NCI-H446 treated with DMSO at 0.1 percent for 48 hours (cell line): ENCODE measurements at places on chromosomes 1 and 21.

GRCh38 chr1:216554934-216555333 lies 131.7 kb upstream of the USH2A start:
- no peak for DNase-seq

DNA sequence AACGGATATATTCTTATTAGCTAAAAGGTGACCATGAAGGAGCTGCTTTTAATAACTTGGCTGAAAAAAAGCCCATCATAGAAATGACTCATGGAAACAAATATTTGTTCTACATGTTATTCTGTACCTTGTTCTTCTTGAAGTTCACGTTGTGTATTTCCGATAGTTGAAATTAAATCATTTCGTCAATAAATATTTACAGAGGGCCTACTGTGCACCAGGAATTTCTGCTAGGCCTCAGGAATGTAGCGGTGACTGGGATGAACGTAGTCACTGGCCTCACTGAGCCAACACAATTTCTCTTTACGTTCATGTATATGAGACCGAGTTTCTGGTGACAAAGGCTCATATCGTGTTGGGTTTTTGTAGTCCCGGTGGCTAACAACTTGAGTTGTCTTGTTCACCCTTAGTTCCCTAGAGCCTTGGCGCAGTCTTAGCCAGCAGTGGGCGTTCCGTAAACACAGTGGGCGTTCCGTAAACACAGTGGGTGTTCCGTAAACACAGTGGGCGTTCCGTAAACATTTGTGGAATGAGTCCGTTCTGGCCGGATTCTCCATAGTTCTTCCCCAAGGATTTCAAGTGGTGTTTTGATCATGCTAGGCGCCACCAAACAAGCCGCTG lies 53.2 kb upstream of the VAMP3 start:
- no peak for DNase-seq

DNA sequence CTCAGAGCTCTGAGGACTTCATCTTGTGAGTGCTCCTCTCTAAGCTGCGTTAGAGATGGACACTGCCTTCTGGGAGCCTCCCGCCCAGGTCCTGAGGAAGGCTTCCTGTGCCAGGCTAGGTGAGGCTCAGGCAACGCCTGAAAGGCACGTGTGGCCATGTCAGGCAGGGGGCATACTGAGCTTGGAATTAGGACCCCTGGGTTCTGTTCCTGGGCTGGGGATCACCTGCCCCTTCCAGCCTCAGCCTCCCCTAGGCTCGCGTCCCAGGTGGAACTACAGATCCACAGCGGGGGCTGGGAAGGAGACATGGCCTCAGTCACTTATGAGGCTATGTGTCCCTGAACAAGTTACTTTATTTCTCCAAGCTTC lies 10.0 kb upstream of the ASCL5 start:
- no peak for DNase-seq

DNA sequence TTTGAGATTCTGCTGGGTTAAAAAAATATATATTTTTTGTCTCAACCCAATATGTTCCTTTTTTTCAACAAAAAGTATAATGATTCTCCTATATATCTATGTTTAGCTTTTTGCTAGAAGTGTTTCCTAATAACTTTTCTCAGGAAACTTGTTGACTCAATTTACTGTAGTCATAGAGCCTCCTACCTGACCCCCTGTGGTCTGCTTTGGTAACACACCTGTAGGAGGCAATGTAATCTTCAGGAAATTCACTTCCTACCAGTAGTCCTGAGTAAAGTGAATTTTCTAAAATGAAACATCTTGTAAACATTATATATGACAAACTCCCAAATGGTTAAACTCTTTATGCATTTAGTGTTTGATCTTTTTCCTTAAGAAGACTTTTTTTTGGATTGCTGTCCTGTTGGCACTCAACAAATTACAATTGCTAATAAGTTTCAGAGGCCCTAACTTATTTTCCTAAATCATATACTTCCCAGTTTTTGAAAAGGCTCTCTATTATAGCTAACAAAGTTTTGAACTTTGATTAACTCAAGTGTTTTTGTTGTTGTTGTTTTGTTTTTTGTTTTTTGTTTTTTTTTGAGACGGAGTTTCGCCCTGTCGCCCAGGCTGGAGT lies 118.3 kb downstream of the OLFML2B start:
- no peak for DNase-seq

GRCh38 chr1:100735244-100735643 lies 15.7 kb downstream of the VCAM1 start:
- DNase-seq: peak; percentile 45

GRCh38 chr1:147740391-147740790 lies 20.0 kb downstream of the GJA5 start:
- DNase-seq: no peak

- peak; percentile 14 for DNase-seq
These were observed 5.9 kb downstream of the LRRC8B start for GRCh38 chr1:89530444-89531089.

DNA sequence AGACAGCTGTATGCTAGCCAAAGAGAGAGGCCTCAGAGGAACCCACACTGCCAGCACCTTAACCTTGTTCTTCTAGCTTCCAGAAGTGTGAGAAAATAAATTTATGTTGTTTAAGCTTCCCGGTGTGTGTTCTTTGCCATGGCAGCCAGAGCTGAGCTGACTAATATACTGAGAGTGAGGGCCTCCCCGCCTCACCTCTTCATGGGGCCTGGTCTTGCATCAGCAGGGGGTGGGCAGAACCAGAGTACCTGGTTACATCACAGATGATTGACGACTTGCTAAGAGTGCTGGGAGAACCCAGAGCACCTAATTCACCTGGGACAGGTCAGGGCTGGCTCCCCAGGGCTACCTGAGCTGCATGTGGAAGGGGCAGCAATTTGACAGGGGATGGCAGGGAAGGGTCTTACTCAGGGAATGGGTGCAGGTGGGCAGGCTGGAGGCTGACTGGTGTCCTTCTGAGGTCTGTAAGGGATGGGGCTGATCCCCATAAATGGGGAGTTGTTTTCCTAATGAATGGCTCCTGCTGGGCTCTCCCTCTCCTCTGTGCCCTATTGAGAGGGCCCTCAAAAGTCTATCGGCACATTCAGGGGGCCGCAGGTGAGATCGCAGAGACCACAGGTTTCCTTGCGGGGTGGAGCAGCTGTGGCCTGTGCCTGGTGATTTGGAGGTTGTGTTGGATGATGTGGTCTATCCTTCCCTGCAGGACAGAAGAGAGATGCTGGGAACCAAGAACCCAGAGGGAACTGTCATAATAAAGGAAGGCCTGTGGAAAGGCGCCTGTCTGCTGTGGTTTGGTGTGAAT lies 60.6 kb upstream of the ETV3 start:
- no peak for DNase-seq

DNA sequence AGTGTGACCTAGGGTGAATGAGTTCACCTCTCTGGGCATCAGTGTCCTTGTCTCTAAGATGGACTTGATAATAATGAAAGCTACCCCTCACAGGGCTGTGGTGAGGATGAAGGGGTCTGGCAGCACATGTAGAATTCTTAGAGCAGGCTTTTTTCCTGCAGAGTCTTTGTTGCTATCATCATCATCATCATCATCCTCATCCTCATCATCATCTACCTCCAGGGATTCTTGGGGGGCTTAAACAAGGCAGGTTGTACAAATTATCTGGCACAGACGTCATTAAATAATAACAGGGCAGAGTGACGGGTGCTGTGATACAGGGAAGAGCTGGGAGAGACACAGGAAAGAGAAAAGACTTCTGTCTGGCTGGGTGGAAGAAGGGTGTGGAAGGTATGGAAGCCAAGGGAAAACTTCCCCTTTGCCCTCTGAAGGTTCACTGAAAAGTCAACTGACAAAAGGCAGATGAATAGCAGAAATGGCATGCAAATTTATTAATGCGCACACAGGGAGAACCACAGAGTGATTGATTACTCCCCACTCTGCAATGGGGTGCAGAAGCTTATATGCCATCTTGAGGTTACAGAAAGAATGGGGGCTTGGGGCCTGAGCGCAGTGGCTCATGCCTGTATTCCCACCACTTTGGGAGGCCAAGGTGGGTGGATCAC lies 17.0 kb upstream of the SLC2A1 start:
- no peak for DNase-seq

DNA sequence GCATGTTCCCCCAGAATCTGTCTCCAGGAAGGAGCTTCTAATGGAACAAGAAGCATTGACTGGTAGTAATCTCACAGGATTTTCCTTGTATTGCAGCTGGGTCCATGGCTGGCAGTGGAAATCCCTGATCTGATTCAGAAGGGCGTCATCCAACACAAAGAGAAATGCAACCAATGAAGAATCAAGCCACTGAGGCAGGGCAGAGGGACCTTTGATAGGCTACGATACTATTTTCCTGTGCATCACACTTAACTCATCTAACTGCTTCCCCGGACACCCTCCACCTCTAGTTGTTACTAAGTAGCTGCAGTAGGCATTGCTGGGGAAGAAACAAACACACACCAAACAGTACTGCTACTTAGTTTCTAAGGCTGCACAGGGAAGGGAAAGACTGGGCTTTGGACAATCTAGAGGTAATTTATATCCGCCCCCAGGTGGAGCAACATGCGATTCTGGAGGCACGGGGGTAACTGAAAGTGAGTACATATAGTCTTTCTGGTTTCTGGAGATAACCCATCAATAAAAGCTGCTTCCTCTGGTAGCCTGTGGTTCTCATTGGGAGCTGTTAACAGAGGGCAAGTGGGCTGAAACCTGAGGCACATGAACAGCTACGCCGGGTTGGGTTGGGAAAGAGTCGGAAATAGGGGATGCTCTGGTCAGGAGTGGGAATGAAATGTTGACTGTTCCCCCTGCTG lies 837 bp upstream of the USP21 start:
- DNase-seq: no peak

GRCh38 chr1:243416495-243416894 lies 160.7 kb downstream of the SDCCAG8 start:
- DNase-seq: peak; percentile 85

- no peak for DNase-seq
These were observed 14.5 kb downstream of the LAPTM5 start for GRCh38 chr1:30742963-30743559.

- no peak for DNase-seq
These were observed 251.2 kb downstream of the RRAGC start for GRCh38 chr1:38608202-38608864.

- DNase-seq: no peak
These were observed 438.1 kb downstream of the LMO4 start for GRCh38 chr1:87766737-87767136.

DNA sequence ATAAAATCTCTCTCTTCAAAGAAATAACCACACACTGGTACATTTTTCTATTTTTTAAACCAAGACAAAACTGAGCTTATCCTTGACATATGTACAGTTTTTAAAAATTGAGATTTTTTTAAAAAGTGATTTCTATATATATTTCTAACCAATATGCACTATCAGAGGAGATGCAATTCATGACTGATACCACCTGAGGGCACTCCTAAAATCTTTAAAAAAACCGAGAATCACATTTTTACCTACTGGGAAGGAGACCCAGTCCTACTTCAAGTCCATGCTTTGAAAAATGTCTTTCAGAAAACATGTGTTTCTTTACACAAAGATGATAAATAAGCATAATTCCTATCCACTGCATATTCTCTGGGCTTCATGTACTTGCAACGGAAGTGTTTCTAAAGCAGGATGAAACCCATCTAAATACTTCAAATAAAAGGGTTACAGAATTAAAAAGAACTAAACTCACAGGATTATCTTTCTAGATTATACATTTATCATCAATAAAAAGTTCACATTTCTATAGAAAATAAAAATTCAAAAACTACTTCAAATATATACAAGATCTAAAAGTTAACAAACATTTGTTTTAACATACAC lies 98.6 kb downstream of the ENAH start:
- no peak for DNase-seq

DNA sequence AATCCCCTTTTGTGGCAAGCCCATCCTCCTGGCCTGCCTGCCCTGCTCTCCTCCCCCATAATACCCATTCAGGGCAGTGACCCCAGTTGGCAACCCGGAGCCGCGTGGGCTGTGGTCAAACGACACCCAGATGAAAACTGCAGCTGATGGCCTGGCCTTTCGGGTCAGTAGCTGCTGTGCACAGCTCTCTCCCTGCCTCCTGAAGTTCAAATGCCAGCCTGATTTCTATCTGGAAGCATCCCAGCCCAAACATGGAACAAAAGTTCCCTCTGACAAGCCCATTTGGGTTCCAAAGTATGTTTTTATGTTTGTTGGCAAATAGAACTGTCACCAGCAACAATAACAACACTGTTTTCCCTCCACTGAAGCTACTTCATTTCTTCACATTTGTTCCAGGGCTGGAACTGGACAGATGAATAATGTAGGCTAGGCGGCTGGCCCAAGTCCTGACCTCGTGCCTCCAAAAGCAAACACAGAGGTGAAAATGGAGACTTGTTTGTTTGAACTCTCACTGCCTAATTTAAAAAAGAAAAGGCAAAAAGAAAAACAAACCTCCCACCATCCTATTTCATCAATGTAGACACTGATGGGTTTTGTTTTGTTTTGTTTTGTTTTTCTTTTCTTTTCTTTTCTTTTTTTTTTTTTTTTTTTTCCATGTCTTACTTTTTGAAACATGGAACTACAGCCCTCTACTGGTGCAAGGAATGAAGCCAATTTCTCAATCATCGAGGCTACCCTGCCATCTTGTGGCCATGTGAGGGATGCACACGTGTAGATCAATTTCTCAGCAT lies 179.0 kb downstream of the ADSS2 start:
- peak; percentile 82 for DNase-seq

GRCh38 chr1:89599332-89599630 lies 33.6 kb upstream of the LRRC8C start:
- no peak for DNase-seq

DNA sequence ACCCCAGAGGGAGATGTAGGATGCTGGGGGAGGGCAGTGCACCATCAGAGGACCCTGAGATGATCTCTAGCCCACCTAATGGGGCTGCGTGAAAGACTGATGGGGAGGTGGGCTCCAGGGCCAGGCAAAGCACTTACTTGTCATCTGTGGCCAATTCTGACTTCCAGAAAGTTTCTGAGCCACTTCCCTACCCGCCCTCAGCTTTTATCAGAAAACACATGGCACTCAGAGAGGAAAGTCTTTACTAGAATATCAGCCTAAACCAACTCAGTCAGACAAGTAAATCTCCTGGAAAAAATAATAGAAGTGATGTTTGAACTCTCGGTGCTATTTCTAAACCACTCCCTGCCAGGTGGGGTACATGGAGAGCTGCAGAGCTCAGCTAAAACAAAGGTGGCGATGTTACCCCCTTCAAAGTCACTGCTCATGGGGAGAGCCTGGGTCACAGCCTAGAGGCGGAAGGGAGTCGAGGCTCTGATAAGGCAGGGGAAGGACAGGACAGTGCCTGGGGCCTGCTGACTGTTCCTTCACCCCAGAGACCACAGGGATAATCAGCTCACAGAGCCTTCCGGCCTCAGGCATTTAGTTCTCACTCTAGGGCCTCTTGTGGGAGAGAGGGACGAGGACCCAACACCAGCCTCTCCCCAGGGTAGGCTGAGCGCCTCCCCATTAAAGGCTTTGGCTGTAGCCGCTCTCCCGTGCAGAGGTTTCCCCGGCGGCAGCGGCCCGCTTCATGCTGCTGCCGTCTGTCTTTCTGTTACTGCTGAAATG lies 14.2 kb downstream of the SMIM12 start:
- DNase-seq: no peak

- no peak for DNase-seq
These were observed 2.8 kb upstream of the EFHD2 start for GRCh38 chr1:15406614-15407559.

- DNase-seq: no peak
These were observed 24.2 kb downstream of the PADI3 start for GRCh38 chr1:17273096-17273495.

- DNase-seq: no peak
These were observed 3.4 kb downstream of the CBR1 start for GRCh38 chr21:36073181-36073580.
